ENCODE measurements at places on chromosomes 6 and 20.

GRCh38 chr6:107345393-107345792 lies 114.0 kb downstream of the PDSS2 start:
- DNase-seq: no peak

- DNase-seq: no peak
Observed at GRCh38 chr6:21142741-21143140, 450.8 kb upstream of the SOX4 start.

DNA sequence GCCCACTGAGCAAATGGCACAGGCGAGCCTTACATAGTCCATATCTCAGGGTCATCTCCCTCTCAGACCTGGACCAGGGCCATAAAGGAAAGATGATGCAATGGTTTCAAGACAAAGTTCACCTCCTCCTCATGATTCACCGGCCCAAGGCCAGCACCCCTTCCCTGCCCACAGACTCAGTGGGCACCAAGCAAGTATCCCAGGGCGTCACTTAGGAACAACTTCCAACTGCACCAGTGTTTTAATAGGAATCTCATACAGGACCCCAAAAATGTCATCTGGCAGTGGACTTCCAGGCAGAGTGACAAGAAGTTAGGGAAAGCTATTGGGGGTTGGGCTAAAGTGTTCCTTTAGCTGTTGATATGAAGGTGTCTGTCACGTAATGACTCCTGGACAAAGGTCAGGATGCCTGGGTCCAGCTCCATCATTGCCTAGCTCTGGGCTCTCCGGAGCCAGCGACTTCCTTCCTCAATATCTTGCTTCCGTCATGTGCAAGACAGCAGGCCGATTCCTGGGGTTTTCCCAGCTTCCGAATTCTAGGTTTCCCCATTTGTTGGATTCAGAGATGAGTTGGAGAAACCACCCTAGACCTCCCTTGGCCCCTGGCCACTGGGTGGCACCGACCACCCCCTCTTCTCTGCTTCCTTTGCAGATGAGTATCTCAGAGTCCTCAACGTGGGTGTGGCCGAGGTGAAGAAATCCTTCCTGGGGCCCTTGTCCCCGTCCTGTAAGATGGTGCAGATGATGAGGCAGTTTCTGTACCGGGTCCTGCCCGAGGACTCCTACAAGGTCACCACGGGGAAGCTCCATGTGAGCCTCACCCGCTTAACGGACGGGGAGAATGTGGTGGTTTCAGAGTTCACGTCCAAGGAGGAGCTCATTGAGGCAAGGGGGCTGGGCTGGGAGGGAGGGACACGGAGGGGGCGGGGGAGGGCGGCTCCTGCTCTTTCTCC lies 21.1 kb downstream of the PNPLA1 start:
- peak; percentile 80 for DNase-seq

DNA sequence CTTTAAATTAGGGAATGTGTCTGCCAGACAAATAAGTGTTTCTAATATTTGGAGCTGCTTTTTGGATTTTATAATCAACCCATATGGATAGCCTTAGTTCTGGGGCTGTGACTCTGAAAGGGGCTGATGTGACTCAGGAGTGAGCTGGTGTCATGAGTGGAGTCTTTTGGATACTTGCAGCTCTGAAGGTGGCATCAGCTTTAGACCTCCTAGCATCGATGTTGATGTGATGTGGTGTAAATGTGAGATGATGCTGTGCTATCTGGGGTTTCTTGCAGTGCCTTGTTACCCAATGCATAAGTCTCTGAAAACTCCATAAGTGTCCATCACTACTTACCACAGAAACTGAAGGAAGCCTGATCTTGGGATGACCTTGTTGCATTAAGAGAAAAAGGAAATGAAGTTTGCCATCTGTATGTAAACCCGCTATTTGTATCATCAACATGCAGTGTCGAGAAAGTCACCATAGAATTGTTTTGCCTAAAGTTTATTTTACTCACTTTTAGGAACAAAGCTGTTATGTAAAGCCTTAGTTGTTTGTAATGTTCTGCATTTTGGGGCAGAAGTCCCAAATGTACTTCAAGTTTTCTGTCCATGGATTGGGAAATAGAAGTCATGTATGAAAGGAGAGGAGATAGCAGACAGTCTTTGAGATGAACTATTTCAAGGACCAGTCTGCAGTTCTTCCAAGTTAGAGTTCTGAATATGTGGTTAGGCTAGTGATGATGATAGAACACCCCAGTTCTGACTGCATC lies 8.0 kb downstream of the FOXO3 start:
- DNase-seq: no peak

GRCh38 chr6:12280458-12280857 lies 9.7 kb upstream of the EDN1 start:
- DNase-seq: no peak

Data from cardiac septum (tissue), 1 donor.